ENCODE measurements at places on chromosomes 3 and 15.

- no peak for DNase-seq
Observed at GRCh38 chr15:40160021-40160420, 848 bp upstream of the BUB1B start.

DNA sequence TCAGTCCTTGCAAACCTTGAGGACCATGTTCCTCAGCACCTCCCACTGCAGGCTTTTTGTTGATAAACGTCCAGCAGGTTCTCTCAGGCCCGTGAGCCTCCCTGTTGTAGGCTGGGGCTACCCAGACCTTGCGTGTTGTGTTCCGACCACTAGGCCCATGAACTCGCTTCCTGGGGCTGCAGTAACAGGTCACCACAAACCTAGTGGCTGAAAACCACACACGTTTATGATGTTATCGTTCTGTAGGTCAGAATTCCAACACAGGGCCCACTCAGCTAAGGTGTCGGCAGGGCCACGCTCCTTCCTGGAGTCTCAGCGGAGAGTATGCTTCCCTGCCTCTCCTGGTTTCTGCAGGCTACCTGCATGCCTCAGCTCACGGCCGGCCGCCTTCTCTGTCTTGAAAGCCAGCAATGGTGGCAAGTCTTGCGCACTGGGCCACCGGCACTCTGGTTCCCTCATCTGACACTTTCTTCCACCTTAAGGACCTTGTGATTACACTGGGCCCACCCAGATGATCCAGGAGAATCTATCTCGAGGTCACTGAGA is 60.8 kb downstream of the ATP10A start:
- no peak for DNase-seq

DNA sequence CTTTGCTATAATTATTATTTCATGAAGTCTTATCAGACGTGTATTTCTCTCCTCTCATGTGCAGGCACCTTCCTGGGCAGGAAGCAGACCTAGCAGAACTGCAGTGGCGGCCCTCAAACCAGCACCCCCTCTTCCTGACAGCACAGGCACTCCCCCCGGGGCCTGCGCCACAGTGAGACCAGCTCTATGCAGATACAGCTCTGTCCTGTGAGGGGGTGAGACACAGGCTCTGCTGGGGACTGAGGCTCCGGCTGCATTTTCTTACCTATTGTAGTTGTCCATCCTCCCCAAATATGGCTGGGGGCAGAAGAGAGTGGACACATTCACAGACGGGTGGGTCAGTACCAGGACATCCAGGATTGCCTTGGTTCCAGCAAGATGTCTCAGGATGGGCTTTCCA is 5.0 kb downstream of the CISH start:
- DNase-seq: no peak

- DNase-seq: no peak
Observed at GRCh38 chr3:58623961-58624360, 42.6 kb downstream of the FAM3D start.

Data from T1000 (cell line).